ENCODE measurements at places on chromosomes 3 and 15.
A peak's percentile ranks its signal among the peaks of the same experiment; 100 is the strongest.

GRCh38 chr3:17399586-17399985, 342.8 kb downstream of the TBC1D5 start:
- DNase-seq: no peak

GRCh38 chr3:47344971-47345370, 35.9 kb upstream of the PTPN23 start:
- no peak for DNase-seq

DNA sequence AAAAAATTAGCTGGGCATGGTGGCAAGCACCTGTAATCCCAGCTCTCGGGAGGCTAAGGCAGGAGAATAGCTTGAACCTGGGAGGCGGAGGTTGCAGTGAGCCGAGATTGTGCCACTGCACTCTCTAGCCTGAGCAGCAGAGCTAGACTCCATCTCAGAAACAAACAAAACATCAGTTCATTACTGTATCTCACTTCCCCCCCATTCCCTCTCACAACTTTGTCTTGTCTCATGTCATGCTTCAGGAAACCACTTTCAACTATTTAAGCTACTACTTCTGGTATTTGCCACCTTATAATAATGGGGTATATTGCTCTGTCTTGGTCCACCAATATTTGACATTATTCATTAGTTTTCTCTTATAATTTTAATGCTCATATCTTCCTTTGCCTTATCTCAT, 26.2 kb downstream of the PIK3CA start:
- no peak for DNase-seq

DNA sequence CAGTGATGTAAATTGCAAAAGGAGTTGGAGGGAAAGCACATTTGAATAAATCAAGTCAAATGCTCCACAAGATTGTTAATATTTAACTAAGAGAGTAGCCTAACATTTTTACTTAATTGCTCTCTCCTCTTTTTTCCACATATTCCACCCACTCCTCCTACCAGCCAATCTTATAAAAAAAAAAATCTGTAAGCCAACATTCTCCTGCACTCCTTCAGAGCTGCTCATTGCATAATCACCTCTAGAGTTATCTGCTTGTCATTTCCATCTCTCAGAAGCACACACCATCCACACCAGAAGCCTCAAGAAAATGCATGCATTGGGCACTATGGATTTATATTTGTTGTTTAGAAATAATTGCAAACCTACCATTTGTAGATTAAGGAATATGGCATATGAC, 64.1 kb downstream of the CADPS start:
- no peak for DNase-seq

- no peak for DNase-seq
Measured at GRCh38 chr3:173395412-173396181, 1.9 kb upstream of the NLGN1 start.

GRCh38 chr3:154799800-154800199, 280.3 kb upstream of the MME start:
- no peak for DNase-seq

DNA sequence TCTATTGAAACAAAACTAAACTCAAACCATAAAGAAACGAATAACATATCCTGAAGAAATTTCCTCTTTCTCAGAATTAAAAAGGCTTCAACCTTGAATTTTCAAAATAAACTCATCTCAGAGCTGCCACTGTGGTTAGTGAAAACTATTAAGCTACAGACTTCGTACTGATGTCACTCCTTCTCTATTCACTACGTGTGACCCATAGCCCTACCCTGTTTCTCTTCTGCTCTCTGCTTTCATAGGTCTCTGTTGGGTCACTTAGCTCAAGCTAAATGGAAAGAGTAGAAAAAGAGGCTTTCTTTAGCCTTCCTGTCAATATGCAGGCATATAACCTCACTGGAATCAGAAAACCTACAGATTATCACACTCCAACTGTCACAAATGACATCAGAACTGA, 126.6 kb upstream of the MME start:
- no peak for DNase-seq

GRCh38 chr15:69557707-69558409, 105.2 kb downstream of the RPLP1 start:
- DNase-seq: no peak

DNA sequence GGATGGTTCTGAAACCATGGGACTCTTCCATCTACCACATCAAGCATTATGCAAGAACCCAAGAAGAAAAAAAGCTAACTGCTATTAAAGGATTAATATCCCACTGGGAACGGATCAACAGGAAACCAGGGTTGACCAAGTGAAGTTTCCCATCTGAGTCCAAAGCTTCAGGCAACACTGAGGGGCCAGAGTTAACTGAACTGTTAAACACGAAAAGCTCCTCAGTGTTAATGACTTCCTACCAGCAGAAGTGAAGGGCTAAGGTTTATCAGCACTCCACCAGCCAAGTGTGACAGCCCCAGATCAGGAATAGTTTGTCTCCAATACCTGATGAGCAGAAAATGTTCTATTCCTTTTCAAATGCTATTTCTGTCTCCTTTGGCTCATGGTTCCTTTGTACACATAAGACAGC, 36.7 kb downstream of the PTPN9 start:
- DNase-seq: no peak

DNA sequence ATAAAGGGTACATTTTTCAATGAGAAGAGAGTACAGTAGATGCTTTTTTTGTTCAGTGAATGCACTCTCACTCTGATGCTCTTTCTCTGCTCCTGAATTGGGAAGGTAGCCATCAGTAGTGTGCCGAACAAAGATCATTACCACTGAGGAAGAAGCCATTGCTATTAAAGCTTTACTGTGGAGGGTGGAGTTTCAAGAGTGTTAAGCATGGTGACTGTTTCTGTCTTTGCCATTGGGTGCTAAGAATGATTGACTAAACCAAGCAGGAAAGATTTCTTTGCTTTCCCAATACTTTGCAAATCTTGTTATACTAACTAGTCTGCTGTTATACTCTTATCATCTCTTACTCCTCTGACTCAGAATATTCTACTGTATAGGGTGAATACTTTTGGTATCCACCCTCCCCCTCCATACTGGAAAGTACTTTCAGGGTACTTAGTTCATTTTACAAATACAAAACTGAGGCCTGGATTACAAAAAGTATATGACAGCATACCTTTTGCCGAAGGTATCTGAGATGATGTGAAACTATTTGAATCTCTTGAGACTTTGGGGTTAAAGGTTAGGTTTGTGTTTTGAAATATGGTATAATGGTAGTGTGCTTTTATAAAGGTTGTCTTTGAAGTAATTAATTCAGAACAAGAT, 1.7 kb downstream of the RAB11A start:
- no peak for DNase-seq

- no peak for DNase-seq
Measured at GRCh38 chr15:66595931-66596545, 30.2 kb upstream of the LCTL start.

DNA sequence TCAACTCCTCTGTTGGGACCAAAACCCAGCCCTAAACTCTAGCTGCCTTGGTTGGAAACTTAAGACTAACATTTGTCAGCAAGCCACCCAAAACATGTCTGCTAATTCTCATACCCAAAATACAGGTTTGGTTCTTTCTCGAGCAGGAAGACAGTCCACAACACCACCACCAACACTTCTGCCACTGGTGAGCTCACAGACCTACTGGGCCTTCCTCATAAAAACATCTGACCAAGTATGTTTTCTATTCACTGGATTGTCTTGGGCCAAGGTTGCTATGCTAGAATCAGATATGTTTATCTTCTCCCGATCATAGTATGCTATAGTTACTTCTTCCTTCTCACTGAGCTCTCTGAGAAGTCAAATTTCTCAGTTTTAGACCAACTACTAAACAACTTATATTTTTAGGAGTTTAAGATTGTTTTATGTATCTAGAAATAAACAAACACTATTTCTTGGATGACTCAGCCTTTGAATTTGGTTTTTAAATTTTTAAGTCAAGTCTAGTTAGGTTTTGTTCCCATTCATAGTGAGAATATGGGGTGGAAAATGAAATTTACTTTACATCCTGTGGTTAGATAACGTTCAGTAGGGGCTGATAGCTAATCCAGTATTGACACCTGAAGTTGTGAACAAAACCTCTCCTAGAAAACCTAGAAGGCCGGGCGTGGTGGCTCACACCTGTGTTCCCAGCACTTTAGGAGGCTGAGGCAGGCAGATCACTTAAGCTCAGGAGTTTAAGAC, 360.5 kb downstream of the RSL24D1 start:
- DNase-seq: no peak

DNA sequence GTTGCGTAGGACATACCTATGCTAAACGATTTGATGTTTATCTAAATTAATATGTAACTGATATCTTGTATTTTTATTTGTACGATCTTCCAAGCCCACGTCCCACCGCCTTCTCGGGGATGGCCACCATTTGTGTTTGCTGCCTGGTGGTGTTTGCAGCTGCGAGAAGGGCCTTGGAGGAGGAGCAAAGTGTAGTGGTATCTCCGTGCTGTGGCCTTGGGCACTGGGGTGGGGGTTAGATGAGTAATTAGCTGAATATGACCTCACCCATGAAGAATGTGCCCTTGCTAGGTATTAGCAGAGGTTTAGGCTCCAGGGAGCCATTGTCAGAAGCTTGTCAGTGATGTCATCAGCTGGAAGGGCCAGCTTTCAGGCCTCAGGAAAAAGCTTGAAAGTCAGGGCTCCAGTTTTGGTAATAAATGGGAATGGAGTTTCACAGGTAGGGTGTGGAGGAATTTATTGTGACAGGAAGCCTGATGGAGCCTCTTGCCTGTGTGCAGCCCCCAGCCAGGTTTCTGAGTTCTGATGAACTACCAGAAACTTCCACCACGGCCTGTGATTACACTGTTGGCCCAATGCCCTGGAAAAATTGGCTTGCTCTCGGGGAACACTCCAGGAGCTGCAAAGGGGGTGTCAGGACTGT, 41.0 kb downstream of the FLNB start:
- no peak for DNase-seq

DNA sequence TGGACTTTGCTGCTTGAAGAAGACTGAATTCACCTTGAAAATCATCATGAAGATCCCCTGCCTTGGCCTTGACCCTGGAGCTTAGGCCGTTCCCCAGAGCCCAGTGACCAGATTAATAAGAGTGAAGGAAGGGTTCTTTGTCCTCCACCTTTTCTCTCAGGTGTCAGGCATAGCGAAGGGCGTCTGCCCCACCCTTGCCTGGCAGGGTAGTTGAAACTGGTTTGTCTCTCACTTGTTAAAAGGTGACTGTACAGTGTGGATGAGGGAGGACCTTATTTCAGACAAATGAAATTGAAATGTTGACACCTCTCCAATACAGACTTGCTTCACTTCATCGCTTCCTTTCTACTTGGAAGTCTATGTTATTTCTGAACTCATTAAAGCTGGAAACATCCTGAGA, 223.7 kb upstream of the BHLHE40 start:
- DNase-seq: no peak

DNA sequence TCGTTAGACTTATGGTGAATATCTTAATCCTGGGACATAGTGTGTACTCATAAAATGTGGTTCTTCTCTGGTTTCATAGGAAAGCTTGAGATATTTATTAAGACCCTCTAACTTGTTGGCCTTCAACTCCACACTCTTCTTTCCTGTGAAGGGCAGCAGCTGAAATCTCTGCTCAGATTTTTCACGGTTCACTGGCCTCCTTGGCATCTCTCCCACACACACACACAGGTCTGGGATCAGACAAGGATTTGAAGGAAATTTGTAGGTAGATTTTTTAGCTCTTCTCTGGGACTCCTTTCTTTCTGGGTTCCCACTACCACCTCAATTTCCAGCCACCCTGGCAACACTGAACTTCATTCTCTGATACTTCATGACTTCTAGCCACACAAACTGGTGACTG, 70.2 kb downstream of the MYRIP start:
- DNase-seq: no peak

GRCh38 chr3:31752305-31753049, 219.8 kb downstream of the STT3B start:
- no peak for DNase-seq

- no peak for DNase-seq
Measured at GRCh38 chr3:164465172-164465571, 613.1 kb downstream of the SI start.

GRCh38 chr15:32716915-32717425, 834 bp upstream of the GREM1 start:
- no peak for DNase-seq

GRCh38 chr3:48273594-48274211, 32.8 kb downstream of the ZNF589 start:
- DNase-seq: peak; percentile 28

- no peak for DNase-seq
Measured at GRCh38 chr3:192958219-192958872, 40.7 kb upstream of the MB21D2 start.

DNA sequence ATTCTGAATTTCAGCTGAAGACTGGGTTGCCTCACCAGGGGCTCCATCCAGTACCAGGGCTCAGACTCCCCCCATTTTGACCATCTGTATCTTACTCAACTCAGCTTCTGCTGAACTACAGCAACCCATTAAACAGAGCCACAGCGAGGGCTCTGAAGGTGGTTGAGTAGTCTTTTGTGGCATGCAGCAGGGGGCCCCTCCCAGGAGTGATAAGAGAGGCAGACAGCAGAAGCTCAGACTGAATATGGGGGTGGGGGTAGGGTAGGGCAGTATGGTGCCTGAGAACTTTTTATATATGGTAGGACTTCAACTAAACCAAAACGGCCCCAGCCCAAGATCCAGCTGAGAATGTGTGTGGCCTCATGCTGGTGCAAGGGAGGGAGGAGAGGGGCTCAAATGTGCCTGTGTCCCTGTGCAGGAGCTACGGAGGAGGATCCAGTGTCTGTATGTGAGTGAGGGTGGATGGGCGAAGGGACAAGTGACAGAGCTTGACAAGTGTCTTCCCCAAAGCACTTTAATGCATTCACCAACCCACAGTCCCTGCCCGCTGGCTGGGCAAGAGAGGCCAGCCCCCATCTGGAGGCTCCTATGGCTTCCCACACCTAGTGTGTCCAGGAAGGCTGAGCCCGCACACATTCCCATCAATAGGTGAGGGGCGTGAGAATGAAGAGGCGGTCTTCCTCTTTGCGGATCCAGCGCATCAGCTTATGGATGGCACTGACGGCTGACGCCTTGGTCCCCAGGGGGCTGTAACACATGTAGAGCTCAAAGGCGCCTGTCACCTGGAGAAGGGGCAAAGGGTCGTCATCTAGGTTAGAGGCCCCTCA, 4.9 kb upstream of the MST1R start:
- DNase-seq: no peak

DNA sequence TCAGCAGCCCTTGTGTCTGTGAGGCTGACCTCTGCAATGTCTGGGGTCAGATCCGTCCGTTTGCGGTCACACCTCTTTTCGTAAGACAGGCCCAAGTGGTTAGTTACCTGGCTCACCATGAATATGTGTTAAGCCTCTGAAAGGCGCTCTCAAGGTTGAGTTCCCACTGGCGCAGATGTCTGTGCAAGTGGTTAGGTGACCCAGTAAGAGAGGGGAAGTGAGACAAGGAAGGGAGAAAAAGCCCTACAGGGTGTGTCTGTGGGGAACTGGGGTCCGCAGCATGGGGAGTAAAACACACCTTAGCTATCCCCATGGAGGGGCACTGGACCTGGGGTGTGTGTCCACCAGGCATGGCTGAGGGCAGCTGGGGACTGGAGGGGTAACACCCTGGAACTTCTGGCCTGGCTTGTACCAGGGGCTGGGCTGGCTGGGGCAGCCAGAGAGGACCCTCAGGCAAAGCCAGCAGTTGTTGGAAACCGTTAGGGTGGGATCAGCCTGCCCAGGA, 391.6 kb upstream of the PROK2 start:
- no peak for DNase-seq

Data from stimulated activated CD8-positive, alpha-beta memory T cell treated with anti-CD3 and anti-CD28 coated beads, Interleukin-7, amount 100 ng/mL, for 1 hour (primary cell).